ENCODE measurements at places on chromosomes 5 and 9.

DNA sequence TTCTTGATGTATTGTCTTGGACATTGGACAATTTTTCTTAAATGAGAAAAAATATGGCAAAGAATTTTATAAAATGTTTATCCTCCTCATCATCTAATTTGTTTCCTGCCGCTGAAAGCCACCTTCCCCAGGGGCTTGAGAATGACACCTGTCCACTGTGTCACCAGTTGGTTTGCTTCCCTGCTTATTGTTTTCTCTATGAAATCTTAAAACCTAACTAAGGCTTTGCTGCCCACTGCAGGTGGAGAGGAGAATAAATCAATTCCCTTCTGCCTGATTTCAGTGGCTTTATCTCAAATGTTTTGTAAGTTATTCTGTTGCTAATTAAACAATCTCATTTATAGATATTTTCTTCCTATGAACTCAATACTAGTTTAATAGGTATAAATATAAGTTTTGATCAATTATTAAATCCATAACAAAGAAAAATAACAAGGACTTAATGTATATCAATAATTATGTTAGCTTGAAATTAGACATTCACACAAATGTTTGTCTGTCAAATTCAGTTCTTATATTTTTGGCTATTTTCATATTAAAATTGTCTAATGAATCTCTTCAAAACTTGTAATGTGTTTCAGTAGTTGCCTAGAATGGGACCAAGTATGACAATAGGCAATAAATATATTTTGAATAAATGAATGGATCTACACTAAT is 822.5 kb downstream of the PTPRD start:
- peak; percentile 1 for DNase-seq

GRCh38 chr9:94819161-94819687 is 92.7 kb downstream of the AOPEP start:
- no peak for DNase-seq

GRCh38 chr9:112408275-112408674 is 28.4 kb downstream of the HSDL2 start:
- DNase-seq: no peak

DNA sequence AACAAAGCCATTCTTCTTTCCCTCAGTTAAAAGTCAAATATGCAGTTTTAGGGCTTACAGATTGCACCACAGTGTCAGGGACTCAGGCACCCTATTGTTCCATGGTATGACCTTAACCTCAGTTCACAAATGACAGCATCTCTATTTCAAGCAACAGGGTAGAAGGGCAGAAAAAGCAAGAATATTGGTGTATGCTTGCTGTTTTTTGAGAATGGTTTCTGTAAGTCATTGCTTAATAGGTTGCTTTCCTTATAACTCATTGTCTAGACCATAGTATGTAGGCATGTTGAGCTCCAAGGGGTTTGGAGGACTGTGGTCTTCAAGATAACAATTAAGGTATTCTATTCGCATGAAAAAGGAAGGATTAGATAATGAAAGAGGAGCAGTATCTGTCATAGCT is 183.5 kb upstream of the EDIL3 start:
- no peak for DNase-seq

GRCh38 chr9:133641396-133641655 is 5.2 kb downstream of the DBH start:
- no peak for DNase-seq

DNA sequence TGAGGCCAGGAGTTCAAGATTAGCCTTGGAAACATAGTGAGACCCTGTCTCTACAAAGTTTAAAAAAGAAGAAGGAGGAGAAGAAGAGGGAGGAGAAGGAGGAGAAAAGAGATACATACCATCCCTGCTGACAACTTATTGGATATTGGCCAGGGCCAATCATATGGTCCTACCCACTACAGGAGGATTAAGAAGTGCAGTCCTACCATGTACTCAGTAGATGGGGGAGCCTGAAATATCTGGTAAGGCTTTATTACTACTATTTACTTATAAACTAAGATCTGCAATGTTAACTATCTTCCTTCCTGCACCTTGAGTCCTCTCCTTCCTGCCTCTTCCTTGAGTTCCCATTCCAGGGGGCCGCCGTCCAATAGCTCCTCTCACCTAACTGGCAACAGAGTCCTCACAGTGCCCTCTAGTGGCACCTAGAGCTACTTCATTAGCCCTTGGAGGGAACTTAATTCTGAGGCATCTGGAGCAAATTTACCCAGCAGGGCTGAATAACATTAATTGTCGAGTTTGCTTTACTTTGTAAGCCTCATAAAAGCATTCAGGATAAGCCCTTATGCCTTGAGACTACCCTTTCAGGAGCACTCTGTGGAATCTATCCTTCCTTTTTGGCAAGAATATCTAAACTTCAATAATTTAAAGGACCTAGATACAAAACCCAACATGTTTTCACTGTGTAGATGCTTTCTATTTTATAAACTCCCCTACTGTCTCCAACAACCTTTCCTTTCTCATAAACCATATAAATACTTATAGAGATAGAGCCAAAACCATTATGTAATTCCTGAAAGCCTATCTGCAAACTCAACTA is 39.1 kb upstream of the RANBP6 start:
- peak; percentile 36 for DNase-seq

- DNase-seq: no peak
Measured at GRCh38 chr9:80648336-80648735, 1041.0 kb downstream of the TLE1 start.

DNA sequence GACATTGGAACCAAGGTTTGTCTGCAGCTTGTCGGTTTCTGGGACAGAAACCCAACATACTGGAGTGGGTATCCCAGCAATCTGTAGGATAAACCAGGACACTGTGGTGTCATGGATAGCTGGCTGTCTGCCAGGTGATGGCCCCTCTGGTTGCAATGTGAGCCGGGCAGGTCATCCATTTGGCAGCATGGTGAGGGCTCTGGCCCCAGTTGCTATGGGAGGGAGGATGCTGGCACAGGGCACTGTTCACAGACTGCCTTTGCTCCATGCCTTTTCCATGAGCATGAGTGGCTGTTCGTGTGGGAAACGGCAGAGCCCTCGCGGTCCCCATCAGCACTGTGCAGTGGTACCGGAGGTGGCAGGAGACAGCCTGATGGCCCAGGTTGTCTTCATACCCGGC is 6.4 kb downstream of the S1PR3 start:
- DNase-seq: no peak

DNA sequence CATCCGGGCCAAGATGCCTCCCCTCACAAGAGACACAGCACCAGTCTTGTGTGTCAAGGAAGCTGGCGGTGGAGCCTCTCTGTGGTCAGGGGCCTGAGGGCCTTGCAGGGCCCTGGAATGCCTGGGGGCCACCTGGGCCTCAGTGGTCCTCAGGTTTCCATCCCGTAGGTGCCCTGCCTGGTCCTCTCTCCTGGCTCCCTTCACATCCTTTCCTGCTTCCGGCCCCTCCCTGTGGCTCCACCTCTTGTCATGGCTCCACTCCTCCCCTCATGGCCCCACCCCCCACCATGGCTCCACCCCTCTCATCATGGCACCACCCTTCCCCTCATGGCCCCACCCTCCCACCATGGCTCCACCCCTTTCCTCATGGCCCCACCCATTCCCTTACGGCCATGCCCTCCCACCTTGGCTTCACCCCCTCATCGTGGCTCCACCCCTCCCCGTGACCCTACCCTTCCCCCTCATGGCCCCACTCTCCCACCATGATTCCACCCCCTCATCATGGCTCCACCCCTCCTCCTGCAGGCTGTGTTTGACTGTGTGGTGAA is 175.8 kb downstream of the CACNA1B start:
- DNase-seq: no peak

GRCh38 chr9:70563431-70564204 is 149.2 kb upstream of the KLF9 start:
- peak; percentile 53 for DNase-seq

DNA sequence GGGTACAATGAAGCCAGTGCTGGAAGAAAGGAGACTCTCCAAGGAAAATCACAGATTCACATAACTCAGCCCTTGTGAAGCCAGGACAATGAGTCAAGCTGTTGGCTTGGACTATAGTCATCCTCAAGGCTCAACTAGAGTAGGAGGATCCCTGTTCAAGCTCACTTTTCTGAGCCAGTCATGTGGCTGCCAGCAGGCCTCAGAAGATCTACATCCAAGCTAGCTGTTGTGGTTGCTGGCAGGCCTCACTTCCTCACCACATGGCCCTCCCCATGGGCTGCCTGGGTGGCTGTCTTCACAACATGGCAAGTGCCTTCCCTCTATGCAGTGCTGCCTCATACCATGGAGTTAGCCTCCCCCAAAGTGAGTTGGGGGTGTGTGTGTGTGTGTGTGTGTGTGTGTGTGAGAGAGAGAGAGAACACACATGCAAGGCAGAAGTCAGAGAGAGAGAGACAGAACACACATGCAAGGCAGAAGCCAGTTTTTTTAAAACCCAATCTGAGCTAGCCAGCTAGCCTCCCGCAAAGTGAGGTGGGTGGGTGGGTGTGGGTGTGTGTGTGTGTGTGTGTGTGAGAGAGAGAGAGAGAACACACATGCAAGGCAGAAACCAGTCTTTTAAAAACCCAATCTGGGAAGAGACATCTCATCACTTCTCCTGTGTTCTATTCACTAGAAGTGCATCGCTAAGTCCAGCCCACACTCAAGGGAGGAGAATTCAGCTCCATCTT is 17.1 kb downstream of the SCAI start:
- DNase-seq: peak; percentile 66

DNA sequence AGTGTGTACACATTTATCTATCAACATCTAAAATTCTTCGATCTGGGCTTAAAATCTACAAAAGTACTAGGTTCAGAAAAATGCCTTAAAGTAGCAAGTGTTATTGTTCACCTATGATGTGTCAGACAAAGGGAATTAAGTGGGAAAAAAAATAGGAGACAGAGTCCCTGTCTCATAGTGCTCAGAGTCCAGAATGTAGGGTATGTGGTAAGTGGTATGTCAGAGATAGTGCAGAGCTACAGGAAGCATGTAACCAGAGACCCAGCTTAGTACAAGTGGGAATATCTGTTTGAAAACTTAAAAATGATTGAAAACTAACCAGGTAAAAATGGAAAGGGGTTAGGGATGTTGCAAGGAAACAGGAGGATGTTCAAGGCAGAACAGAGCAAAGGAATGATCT is 482.8 kb downstream of the ELAVL2 start:
- DNase-seq: no peak

GRCh38 chr9:134361843-134362414 is 35.7 kb downstream of the RXRA start:
- DNase-seq: no peak

DNA sequence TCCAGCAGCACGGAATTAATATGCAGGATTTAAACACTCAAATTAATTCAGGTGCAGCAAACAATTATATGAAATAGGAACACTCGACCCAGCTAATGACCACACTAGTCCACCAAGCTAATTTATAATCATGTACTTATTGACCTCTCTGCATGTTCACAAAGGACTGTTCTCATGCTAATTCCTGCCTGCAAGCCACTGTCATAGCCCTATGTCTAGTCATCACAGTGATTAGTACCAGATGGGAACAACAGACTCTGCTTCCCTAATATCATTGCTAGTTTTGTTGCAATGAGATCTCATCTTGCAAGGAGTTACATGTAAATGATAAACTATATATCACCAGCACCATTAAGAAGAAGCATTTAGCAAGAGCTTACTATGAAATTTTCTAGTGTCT is 553.0 kb upstream of the GRAMD2B start:
- no peak for DNase-seq

DNA sequence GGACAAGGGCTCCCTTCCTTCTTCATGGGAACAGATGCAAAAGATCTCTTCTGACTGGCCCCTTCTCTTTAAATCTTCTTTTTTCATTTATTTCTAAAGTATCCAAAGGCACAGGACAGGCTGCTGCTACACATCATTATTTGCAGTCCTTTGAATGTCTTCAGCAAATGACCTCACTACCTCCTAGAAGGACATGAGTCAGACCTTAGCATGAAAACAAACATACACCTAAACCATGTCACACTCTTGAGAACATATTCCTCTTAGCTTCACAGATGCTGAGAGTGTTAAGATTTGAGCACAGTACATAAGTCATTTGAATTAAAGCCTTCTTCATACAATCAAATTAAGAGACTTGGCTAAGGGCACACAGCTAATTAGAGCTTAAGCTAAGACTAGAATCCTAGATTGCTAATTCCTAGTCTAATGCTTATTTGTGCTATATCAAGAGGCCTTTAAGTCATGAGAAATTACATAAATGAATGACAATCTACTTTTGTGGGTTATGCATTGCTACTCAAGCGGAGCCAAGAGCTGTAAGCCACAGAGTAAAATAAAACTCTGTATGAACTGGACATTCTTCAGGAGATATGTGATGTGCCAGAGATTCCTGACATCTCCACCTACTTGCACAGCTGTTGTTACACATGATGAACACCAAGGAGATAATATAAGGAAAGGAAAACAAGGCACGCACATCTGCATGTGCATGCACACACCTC is 109.1 kb upstream of the PTGER4 start:
- no peak for DNase-seq

GRCh38 chr9:80561526-80561925 is 989.8 kb downstream of the TLE4 start:
- no peak for DNase-seq

- no peak for DNase-seq
Measured at GRCh38 chr9:135955934-135956801, 5.0 kb downstream of the UBAC1 start.

DNA sequence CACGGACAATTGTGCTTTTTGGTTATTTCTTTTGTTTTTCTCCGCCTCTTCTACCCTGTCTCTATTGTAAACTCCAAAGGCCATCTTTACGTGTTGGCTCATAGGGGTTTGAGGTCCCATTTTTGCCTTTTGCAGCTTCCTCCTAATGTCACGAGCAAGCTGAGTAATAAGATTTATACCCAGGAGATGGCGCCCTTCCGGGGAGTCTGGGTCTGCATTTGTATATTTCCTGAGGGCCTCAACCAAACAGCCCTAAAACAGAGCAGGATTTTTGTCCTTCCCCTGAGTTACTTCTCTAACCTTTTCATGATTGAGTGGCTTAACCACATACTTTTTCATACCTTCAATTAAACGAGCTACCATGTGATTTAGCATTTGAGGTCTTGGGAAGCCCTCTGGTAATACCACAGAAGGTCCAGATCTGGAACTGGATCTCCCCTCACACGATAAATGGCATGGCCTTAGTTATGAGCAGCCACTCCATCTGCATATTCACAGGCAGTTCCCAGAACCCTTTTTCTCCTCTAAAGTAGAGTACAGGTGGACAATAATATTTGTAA is 11.2 kb upstream of the CFAP95 start:
- DNase-seq: no peak

GRCh38 chr5:36243653-36244052 is 1.9 kb upstream of the NADK2 start:
- no peak for DNase-seq

- no peak for DNase-seq
Measured at GRCh38 chr5:68343421-68343826, 127.9 kb downstream of the PIK3R1 start.

All from stimulated activated naive B cell treated with anti-CD40 and anti-IgM and Interleukin-4, amounts not matched to agents 10 μg/mL and 1 μg/mL and 100 μg/mL, for 72 hours (primary cell).